ENCODE measurements at places on chromosomes 11 and 22.
A peak's percentile ranks its signal among the peaks of the same experiment; 100 is the strongest.

- no peak for DNase-seq
Observed at GRCh38 chr11:111352231-111352746, 26.8 kb downstream of the POU2AF1 start.

GRCh38 chr22:28799606-28800307, 612 bp downstream of the XBP1 start:
- peak; percentile 60 for DNase-seq

GRCh38 chr11:116611998-116612620, 160.7 kb downstream of the BUD13 start:
- no peak for DNase-seq

- DNase-seq = no peak
Observed at GRCh38 chr11:109247071-109247470, 174.9 kb upstream of the C11orf87 start.

DNA sequence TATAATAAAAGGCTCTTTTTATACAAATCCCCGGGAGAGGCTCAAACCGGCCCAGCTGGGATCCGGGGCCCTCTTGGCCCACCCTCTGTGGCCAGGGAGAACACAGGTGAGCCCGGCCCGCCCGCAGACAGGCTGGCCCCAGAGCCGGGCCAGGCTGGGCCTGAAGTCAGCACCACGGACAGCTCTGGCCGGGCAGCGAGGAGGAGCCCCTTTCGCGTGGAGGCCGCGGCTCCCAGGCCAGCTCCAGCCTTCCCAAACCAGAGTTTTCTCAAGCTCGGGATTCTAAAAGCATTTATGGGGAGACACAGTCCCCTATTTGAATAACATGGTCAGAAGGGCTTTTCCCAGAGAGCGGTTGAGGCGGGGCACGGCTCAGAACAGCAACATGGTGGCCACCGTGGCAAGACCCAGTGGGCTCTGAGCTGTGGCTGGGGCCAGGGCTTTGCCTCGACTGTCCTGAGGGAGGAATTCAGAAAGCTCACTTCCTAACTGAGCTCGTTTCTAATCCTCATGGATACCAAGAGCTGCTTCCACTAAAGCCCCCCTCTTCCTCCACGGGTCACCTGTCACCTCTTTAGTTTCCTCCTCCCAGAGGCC, 115.4 kb downstream of the BRD1 start:
- DNase-seq = peak; percentile 10

GRCh38 chr11:121800731-121801393, 315.2 kb downstream of the BLID start:
- no peak for DNase-seq

All from Caki2 (cell line).